ENCODE measurements at places on chromosomes 13 and 19. TPM values are rescaled to one million over a fixed set of nuclear protein-coding genes. Genes with fewer than 3 reads are reported as not detected.

The DACT3 gene
- 6.2 TPM for total RNA-seq

The IFNL1 gene
- not detected for total RNA-seq

The IQCN gene
- 0.50 TPM for total RNA-seq

The PEG3 gene
- 3.9 TPM for total RNA-seq

The KLK3 gene
- total RNA-seq, result not detected

The GPR18 gene
- total RNA-seq, result not detected

The IRF2BP1 gene
- 34.6 TPM for total RNA-seq

The KMT5C gene
- total RNA-seq, result 6.5 TPM

The ZNF536 gene
- total RNA-seq, result not detected

The EFNB2 gene
- 2.2 TPM for total RNA-seq

The ZNF880 gene
- 28.4 TPM for total RNA-seq

The FAM32A gene
- total RNA-seq, result 98.6 TPM

Measured in uterine smooth muscle cell (primary cell).